ENCODE measurements at places on chromosomes 5 and 9.

DNA sequence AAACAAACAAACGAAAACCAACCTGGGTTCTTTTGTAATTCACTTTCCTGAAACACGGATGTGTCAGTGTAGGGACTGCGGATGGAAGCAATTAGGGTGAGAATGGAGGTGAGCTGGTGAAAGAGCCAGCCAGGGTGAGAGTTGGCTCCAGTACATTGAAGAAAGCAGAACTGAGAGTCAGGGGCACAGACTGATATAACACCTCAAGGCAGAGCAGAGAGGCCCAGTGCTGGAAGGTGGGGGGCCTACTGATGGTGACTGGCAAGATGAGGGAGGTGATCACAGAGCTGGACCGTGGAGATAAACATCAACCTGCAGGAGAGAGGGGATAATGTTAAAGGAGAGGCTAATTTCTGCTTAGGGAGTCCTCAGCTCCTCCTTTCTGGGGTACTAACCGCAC lies 221.1 kb downstream of the MAN2A1 start:
- no peak for DNase-seq

DNA sequence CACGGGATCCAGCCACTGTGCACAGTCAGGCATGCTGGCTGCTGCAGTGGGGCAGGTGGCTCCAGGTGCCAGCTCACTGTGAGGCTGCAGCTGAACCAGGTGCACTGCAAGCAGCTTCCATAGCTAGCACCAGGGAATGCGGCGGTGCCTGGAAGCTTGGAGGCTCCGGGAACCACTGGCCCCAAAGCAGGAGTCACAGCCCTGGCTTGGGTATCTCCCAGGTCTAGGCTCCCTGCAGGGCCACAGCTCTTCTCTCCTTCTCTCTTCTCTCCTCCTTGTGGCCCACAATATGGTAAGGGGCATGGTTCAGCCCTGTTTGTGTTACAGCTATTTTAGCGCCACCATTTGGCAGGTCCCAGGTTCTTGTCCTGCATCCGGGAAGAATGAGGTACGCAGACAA lies 6.7 kb upstream of the MTMR12 start:
- no peak for DNase-seq

DNA sequence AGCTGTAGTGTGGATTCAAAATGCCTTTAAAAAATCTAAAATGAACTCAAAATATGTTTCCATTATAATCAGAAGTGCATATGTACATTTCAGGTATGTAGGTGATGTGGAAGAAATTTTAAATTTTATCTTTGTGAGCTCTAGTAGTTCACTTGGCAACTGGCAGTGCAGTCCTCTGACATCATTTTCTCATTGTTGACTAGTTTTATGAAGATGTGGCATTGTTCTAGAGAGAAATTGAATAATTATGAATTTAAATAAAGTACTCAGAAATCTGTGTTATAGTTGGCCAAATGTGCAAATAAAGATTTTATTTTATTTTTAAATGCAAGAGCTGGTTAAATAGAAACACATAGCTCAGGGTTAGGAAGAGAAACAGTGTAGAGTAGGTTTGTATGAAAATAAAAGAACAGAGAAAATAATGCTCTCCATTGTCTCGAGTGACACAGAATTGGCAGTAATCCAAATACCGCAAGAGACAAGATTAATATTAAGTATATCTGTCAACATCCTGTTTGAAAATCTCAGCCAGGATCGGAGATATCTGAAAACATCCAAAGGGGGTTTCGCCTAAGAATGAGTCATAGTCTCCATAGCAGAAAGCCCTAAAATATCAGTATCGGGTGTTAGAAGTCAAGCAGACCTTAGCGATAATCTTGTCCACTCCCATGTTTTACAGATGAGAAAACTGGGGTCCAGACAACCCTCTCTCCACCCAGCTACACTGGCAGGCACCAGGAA lies 189.4 kb downstream of the CCDC192 start:
- DNase-seq: no peak

DNA sequence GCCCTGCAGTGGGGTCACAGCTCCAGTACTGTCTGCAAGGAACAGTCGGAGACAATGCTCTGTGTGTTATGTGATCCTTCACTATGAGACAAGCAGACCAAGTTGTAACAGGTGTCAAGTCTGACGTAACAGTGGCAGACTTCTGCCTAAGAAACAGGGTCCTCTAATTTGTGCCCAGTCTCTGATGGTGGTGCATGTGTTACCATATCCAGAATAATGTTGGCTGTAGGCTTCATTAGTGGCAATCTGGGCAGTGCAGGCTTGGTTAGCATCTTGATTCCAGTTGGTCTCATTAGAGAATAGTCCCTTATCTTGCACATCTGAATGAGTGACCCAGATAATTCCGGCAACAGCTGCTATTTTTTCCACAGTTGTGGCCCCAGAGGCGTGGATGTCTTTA lies 33.8 kb downstream of the ZNF131 start:
- DNase-seq: no peak

- DNase-seq: no peak
Measured at GRCh38 chr5:126613941-126614592, 13.3 kb downstream of the PHAX start.

- DNase-seq: no peak
Measured at GRCh38 chr9:124386201-124386600, 29.0 kb downstream of the PSMB7 start.

- no peak for DNase-seq
Measured at GRCh38 chr9:7579351-7579750, 220.2 kb downstream of the DMAC1 start.

GRCh38 chr9:130780865-130781504 lies 54.1 kb upstream of the ABL1 start:
- no peak for DNase-seq

GRCh38 chr9:1619915-1620710 lies 395.0 kb upstream of the SMARCA2 start:
- no peak for DNase-seq

DNA sequence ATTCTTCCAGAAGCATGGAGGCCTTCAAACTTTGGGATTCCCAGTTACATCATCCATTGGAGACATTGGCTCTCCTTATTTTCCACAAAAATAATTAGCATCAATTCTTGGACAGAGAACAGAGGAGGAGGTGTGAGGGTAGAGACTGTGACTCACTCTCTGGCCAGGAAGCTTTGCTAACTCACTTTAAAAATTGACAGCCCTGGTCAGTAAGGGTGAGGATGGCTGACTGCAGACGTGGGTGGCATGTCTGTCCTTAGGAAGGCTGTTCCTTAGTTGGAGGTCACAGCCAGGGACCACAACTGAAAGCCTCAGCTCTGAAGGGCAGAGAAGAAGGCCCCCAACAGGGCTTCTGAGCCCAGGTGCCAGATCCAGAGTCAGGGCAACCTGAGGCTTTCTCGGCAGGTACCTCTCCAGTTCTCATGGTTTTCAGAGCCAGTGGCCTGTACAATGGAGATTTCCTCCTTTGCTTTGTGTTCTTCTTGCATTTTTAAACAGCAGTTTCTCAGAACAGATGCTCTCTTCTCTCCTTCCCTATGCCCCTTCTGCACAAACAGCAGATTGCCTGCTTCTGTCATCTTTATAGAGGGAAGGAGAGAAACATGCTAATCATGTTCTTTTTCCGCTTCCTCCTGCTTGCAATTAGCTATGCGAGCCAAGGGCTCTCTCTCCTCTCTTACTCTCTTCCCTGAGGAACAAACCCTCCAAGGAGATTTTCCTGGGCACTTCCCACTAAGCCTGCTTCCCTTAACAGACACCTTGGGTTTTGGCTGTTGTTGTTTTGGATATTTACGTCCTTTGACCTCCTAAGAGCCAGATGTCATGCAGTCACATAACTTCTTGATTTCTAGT lies 92.5 kb upstream of the ZNF366 start:
- DNase-seq: no peak

- DNase-seq: no peak
Measured at GRCh38 chr5:138408023-138408422, 30.8 kb upstream of the REEP2 start.

DNA sequence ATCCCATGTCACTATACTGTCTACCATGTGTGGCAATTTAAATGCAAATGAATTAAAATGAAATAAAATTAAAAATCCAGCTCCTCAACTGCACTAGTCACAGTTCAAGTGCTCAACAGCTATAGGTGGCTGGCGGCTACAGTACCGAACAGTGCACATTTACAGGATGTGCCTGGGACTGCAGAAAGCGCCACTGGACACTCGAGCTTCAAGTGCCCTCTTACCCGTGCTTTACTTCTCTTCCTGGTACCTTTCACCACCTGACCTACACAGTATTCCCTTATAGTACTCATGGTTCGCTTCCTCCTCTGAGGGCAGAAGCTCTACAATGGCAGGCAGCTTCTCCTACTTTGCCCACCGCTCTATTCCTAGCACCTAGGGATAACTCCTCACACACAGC lies 166.6 kb downstream of the FANCC start:
- no peak for DNase-seq

DNA sequence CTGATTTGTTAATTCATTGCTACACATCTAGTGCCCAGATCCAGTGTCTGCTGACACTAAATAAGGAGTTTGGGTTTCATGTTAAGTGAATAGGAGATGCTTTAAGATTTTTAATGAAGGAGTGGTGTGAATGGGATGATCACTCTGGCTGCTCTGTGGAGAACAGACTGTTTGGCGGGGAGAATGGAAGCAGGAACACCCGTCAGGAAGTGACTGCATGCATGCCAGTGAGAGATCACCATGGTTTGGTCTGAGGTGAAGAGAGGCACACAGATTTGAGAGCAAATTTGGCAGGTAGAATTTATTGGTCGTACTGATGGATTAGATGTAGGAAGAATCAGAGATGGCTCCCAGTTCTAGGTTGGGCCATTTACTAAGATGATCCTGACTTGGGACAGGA lies 19.8 kb downstream of the ATP6V0E1 start:
- DNase-seq: no peak

DNA sequence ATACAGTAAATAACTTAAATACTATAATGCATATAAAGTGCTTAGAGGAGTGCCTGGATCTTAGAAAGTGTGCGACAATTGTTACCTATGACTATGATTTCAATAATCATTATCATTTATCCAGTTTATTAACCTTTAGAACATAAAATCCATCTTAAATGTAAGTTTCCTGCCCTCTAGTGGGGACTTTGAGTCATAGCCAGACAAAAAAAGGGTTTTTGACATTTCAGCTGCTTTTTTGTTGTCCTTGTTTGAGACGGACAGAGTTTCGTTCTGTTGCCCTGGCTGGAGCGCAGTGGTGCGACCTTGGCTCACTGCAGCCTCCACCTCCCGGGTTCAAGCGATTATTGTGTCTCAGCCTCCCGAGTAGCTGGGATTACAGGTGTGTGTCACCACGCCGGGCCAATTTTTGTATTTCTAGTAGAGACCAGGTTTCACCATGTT lies 9.7 kb upstream of the C9orf152 start:
- DNase-seq: no peak

GRCh38 chr9:134824583-134824982 lies 56.0 kb upstream of the FCN2 start:
- no peak for DNase-seq

DNA sequence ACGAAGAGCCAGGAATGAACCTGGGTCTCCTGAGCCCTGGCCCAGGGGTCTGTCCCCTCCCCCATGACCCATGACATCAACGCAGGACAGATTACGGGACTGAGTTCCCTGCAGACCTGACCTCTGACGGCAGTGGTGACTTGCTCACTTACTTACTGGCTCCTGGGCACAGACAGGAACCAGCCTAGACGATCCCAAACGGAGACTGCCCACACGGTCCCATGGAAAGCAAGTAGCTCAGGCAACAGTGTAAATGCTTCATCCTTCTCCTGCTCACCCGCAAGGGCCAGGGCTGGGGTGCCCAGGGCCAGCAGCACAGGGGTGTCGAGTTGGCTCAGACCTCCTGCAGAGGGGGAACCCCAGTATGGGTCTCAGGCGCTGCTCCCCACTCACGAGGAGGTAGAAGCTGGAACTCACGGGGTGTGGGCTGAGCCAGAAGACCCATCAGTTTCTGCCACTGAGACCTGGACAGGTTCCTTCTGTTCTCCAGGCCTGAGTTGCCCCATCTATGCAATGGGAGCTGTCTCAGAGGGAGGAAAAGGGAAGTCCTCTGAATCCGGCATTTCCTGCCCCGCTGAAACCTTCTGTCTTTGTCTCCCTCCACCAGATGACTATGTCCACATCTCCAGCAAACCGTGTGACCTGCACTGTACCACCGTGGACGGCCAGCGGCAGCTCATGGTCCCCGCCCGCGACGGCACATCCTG lies 5.6 kb downstream of the ADAMTSL2 start:
- no peak for DNase-seq
